ENCODE measurements at places on chromosomes 1 and 21. TPM values are rescaled to one million over a fixed set of nuclear protein-coding genes. Genes with fewer than 3 reads are reported as not detected.

Gene CHRM3
- 0.07 TPM for total RNA-seq

Gene GPR89A
- total RNA-seq: 22.0 TPM

Gene RPF1
- total RNA-seq: 60.0 TPM

Gene CD2
- total RNA-seq: not detected

Gene APOBEC4
- total RNA-seq: not detected

Gene PDPN
- total RNA-seq: 7.6 TPM

Gene RGS13
- total RNA-seq: not detected

Gene WNT2B
- 0.80 TPM for total RNA-seq

Gene PCSK9
- total RNA-seq: 1.1 TPM

Gene IL19
- total RNA-seq: not detected

Gene LAD1
- total RNA-seq: 72.5 TPM

Gene CFAP74
- not detected for total RNA-seq

Gene MUTYH
- total RNA-seq: 17.4 TPM
